ENCODE measurements at places on chromosomes 16 and 17. TPM values are rescaled to one million over a fixed set of nuclear protein-coding genes. Genes with fewer than 3 reads are reported as not detected.

DNA sequence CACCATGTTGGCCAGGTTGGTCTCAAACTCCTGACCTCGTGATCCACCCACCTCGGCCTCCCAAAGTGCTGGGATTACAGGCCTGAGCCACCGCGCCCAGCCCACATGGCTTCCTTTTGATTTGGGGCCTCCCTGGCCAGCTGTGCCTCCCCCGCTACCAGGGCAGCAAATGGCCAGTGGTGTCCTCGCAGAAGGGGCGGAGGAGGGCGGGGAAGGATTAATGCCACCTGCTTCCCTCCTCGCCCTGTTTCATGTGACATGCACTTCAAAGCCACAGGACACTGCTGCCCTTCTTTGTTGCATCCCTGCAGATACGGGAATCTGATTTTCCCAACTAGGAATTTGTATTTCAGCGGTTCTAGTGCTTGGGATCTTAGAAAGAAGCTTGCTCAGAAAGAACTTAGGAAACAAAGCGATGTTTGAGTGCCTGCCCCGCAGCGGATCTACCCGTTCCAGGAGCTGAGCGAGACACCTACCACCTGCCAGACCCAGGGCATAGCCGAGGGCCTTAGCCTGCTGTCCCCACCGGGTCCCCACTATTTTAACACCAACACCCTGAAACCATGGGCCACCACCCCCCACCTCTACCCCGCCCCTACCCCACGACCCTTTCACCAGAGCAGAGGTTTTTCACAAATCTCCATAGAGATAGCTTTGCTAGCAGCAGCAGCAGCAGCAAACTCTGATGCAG is 37.7 kb upstream of the CCDC182 start:
- DNase-seq, result no peak

DNA sequence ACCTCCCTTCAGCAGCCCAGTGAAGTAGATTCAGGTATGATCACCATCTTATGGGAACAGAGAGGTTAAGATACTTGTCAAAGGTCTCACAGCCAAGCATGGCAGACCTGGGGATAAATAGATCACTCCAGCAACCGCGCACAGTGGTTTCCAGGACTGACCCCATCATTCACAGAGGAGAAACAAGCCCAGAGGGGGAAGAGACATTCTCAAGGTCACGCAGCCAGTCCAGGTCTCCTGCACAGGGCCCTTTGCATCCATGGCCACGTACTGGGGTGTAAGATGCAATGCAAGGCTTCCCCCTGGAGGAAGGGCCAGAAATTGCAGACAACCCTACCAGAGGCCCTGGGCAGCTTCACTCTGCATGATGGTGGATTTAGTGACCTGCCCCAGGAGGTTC is 19.9 kb downstream of the TLE7 start:
- DNase-seq, result peak; percentile 33

DNA sequence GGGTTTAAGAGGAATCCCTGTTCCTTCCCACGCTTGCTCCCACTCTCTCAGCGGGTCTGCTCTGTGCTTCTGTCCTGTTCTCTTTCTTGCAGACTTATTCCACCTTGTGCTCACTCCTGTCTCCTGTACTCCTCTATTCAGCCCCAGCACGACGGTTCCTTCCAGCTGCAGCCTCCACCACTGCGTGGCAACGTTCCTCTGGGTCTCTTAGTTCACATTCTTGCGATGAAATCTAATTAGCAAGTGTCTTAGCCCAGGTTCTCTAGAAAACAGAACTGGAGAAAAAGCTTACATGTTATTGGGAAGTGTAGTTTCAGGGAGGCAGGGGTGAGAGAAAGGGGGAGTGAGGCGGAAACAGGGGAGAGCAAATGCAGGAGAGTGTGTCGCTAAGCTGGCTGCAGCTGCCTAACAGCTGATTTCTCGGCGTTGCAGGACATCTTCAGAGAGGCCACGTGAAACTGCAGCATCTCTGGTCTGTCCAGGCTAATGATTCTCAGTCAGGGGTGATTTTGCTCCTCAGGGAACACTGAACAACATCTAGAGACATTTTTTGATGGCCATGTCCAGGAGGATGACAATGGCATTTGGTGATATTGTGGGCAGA is 213.2 kb upstream of the NLRP1 start:
- no peak for DNase-seq

DNA sequence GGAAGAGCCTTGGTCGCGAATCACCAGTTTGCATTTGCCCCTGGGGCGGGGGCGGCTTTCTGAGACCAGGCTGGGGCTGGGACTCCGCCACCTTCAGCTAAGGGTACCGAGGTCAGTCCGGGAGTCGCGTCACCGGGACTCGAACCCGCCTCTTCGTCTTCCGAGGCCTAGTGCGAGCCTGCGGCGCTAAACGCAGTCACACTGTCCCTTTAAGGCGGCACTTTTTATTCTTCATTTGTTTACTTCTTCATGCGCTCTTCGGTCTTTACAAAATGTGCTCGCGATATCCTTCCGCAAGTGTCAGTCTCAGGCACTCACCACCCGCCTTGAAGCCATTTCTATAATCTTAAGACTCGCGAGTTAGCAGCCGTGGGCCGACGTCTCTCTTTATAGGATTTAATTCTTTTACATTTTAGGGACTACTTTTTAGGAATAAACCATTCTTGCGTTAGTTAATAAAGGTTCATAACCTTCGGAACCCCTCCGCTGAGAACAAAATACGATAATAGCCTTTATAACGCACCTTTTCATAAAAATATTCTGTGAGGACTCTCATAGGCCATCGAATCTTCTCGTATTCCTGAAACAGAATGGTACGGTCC is 593 bp upstream of the HEXIM1 start:
- peak; percentile 92 for DNase-seq

DNA sequence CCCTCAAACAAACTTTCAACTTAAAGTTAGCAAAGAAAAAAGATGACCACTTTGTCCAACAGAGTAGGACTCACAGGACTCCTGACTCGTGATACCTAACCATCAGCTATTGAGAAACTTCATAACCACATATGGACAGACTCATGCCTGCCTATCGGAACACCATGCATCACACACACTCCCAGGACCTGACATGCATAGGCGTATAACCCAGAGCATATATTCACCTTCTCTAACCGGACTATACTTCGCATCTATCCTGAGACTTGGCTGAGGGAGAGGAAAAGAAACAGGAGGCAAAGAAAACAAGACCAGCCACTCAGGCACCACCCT is 2.2 kb downstream of the PIP4K2B start:
- no peak for DNase-seq

DNA sequence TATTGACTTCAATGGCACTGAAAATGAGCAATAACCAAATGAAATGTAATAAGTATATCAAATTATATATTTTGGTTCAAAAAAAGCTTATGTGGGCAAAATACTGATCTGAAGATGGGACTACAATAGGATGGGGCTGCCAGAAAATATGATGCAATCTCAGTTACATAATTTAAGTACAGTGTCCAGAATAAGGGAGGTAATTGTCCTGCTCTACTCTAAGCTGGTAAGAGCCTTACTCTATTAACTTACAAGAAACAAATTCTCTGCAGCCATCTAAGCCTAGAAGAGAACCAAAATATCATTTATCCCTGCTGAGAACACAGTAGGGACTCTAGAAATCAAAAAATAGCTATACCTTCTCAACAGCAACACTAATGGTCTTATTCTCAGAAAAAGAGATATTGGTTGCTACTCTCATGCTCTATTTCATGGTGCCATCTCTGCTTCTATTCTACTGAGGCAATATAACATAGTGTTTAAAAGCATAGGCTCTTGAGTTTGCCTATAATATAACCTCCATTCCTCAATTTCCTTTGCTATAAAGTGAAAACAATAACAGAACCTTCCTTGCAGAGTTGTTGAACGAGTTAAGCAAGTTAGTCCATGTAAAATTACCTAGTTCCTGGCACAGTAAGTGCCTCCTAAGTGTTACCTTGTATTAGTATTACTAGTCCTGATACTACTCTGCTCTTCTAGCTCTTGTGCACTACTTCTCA is 19.9 kb downstream of the NQO1 start:
- no peak for DNase-seq

GRCh38 chr17:81295676-81296381 is 722 bp upstream of the SLC38A10 start:
- peak; percentile 81 for DNase-seq

GRCh38 chr16:51181503-51181811 is 30.4 kb upstream of the SALL1 start:
- no peak for DNase-seq

GRCh38 chr16:6439129-6439528 is 893.5 kb upstream of the RBFOX1 start:
- DNase-seq, result no peak

DNA sequence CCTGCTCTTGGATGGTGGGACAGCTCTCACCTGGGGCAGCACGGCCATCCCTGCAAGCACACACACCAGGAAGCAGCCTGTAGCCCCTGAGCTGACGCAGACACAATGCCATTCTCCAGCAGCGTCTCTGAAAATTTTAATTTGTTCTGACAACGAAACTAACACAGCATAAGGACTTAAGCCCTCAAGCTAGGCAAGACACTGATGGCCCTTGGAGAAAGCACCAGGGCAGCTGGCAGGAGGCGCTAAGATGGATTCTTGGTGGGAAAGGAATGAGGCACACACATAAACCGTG is 2.7 kb upstream of the LIMD2 start:
- no peak for DNase-seq

- DNase-seq, result no peak
These were observed 17.9 kb downstream of the USP7 start for GRCh38 chr16:8945626-8946296.

DNA sequence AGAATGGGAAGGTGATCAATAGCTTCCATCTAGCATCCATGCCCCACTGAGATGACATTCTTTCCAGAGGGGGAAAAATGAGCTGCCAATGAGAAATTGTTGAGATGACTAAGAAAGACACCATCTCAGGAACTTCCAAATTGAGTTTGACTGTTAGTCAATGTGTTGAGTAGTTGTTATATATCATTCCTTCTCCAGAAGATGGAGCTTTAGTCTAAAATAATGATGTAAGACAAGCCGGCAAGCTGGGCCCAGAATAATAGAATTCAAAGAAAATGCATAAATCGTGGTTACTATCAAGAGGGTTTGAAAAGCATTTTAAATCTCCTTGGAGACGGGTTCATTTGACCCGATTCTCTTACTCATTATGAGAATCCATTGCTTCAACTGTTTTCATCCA is 71.0 kb upstream of the ATF7IP2 start:
- DNase-seq, result no peak

DNA sequence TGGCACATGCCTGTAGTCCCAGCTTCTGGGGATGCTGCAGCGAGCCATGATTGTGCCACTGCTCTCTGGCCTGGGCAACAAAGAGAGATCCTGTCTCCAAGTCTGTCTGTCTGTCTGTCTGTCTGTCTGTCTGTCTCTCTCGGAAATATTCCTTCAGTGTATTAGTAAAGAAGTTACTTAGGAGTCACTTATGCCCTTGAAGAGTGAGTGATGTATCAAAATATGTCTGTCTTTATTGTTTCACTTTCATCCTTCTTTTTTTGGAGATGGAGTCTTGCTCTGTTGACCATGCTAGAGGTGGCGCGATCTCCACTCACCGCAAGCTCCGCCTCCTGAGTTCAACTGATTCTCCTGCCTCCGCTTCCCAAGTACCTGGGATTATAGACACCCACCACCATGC is 410.5 kb downstream of the WWOX start:
- no peak for DNase-seq

- DNase-seq, result no peak
These were observed 100.7 kb downstream of the SOCS1 start for GRCh38 chr16:11155284-11155806.

- no peak for DNase-seq
These were observed 33.9 kb downstream of the CREBBP start for GRCh38 chr16:3846595-3847091.

- DNase-seq, result peak; percentile 74
These were observed 20.7 kb downstream of the CD7 start for GRCh38 chr17:82296511-82297279.

DNA sequence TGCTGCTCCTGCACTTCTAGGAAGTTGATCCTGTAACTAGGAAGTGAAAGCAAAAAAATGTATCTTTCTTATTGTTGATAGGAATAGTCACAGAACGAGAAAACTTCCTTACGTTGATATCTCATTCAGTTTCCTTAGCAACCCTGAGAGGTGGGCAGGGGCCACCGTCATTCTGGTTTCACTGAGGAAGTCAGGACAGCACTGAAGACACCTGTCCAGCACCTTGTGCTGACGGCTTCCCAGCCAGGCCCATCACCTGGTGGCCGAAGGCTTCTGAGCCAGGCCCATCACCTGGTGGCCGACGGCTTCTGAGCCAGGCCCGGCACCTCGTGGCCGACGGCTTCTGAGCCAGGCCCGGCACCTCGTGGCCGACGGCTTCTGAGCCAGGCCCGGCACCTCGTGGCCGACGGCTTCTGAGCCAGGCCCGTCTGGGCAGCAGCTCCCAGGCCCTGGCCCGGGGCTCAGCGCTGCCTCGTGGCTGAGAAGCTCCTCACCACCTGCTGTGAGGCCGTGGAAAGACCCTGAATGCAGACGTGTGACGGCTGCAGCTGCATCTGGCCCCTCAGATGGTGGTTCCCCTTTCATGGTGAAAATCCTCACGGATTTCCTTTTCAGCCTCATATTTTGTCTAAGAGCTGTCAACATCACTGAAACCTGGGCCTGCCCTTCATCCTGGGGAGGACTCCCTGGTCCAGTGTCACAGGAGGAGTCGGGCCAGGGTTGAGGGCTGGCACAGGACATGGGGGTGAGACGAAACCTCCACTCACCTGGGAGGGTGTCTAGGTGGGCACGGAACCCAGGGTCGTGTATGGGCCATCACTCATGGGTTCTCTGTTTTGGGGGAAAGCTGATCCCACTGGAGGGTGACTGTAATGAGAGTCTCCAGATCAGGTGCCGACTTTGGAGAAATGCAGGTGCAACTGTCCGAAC is 33.0 kb upstream of the ZNF750 start:
- peak; percentile 16 for DNase-seq

DNA sequence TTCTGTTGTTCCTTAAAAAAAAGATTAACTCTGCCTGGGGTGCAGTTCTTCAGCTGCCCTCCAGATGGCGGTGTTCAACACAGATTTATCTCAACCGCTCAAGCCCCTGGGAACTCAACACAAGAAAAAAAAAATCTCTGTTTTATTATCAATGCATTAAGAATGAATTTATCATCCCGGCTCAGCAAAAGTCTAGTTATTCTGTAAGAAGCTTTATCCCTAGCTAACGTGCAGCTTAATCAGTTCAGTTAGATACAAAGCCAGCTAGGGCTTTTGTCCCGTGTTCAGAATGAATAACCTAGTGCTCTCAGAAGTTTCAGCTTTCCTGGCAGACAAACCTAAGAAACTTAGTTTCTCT is 475.9 kb upstream of the CCL2 start:
- peak; percentile 33 for DNase-seq

GRCh38 chr16:2860826-2861567 is 3.0 kb upstream of the PRSS22 start:
- DNase-seq, result no peak

The MPV17L gene
- 9.8 TPM for total RNA-seq

The CNGB1 gene
- total RNA-seq, result 2.0 TPM

The FOXF1 gene
- 6.9 TPM for total RNA-seq

The PRDM7 gene
- not detected for total RNA-seq

The KRTAP4-4 gene
- total RNA-seq, result not detected

The MSRB1 gene
- 34.8 TPM for total RNA-seq

The POLR2C gene
- 51.3 TPM for total RNA-seq
